IMR-90 (cell line): ENCODE measurements at places on chromosomes 2 and 18. TPM values are rescaled to one million over a fixed set of nuclear protein-coding genes. Genes with fewer than 3 reads are reported as not detected.

GRCh38 chr2:215505044-215505786, 69.3 kb upstream of the FN1 start:
- H3K27ac ChIP-seq, result no peak overlapping the region; the same call in 1 of the 2 replicates
- H3K4me3 ChIP-seq, result no peak overlapping the region
- H3K27me3 ChIP-seq, result no peaks in the 10 kb centered on the region
- no peaks in the 10 kb centered on the region for H3K36me3 ChIP-seq

DNA sequence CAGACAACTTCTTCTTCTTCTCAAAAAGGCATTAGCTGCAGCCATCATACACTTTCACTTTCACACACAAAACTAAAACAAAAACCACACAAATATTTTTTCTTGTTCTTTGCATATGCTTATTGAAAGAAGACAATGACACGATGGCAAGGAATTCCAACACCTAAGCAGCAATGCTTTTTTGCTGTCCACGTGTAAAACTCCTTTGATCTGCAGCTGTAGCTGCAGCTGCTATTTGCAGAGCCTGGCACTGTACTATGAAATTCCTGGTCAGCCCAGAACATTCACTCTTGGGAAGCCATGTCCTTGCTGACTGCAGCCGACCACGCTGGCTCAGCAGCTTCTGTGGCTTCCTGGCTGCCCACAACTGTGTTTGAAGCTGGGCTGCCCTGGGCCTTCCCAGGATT, 316.2 kb downstream of the CDH2 start:
- no peaks in the 10 kb centered on the region for H3K36me3 ChIP-seq
- no peaks in the 10 kb centered on the region for H3K4me1 ChIP-seq
- H3K27me3 ChIP-seq, result no peaks in the 10 kb centered on the region
- DNase-seq, result peak; percentile 2
- H3K4me3 ChIP-seq, result no peak overlapping the region

- no peaks in the 10 kb centered on the region for H3K4me1 ChIP-seq
- H3K36me3 ChIP-seq, result no peaks in the 10 kb centered on the region
- H3K4me3 ChIP-seq, result no peak overlapping the region
These were observed 237.4 kb upstream of the SMAD2 start for GRCh38 chr18:48167897-48168253.

DNA sequence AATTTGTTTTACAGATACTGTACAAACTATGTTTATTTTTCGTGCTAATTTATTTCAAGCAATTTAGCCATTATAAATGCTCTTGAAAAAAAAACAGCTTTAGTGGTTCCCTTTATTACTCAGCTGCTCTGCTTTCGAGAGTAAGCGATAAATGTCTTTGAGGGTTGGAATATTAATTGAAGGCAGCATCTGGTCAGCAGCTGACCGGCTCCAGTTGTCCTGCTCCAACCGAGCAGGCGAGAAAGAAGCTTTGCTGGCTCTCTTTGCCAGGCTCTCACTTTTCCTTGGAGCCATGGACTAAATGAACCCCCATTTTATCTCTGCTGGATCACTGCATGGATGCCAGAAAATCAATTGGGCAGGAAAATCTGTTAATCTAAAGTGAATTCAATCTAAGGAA, 147.4 kb downstream of the LNPK start:
- H3K27me3 ChIP-seq, result no peaks in the 10 kb centered on the region
- H3K27ac ChIP-seq, result no peak overlapping the region
- no peak for DNase-seq
- H3K4me1 ChIP-seq, result no peaks in the 10 kb centered on the region
- no peak overlapping the region for H3K4me3 ChIP-seq

- no peaks in the 10 kb centered on the region for H3K36me3 ChIP-seq
- peaks cover 4% of the 10 kb centered on the region; the same call in 1 of the 2 replicates for H3K27me3 ChIP-seq
- no peak for DNase-seq
- no peak overlapping the region for H3K4me3 ChIP-seq
These were observed 124.3 kb downstream of the ICOS start for GRCh38 chr2:204060841-204061240.

DNA sequence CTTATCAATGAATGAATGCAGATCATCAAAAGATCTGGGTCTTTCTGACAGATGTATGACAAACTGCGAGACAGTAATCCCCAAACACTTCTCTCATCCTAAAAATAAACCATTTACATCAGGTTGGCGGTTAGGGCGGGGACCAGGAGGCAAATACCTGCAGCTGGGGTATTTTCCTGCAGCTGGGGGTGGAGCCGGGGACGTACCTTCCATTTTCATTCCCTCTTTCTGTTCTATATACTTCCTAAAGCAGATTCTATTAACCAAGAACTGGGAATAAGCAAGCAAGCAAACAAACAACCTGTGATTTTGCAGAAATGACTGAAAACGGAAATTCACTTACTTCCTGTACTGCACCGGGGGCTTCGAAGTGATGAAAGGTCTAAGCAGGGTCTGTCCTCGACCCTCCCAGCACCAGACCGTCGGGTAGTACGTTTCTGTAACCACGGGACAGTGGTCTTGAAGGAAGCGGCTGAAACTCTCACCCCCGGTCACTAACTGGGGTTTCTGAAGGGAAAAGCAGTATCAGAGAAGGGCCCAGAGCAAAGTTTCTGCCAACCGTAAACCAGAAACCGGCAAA, 1.2 kb downstream of the ABHD3 start:
- no peaks in the 10 kb centered on the region for H3K27me3 ChIP-seq
- peak overlapping the region; percentile 59; the same call in 1 of the 2 replicates for H3K27ac ChIP-seq
- H3K36me3 ChIP-seq, result no peaks in the 10 kb centered on the region
- DNase-seq, result peak; percentile 51

- no peak overlapping the region for H3K4me3 ChIP-seq
- H3K36me3 ChIP-seq, result no peaks in the 10 kb centered on the region
- no peak overlapping the region for H3K27ac ChIP-seq
- DNase-seq, result peak; percentile 32
- H3K4me1 ChIP-seq, result peaks cover 12% of the 10 kb centered on the region
These were observed 3.8 kb upstream of the SLC8A1 start for GRCh38 chr2:40455661-40456060.

DNA sequence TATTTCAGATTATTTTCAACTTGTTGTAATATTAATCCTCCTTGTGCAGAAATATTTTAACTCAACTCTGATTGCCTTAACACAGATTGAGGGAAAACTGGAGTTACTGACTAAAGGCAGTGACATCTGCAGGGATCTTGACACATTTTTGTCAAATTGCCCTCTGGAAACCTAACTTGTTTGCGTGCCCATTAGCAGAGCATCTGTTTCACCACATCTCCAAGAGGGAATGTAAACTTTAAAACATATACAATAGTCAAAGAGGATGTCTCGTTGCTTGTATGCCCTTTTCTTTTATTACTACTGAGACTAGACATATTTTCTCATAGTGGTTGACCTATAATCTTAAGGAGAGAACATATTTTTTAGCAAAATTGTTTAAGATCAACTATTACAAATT, 14.2 kb downstream of the INPP1 start:
- H3K4me1 ChIP-seq, result peaks cover 14% of the 10 kb centered on the region
- H3K36me3 ChIP-seq, result no peaks in the 10 kb centered on the region
- no peak overlapping the region for H3K27ac ChIP-seq
- H3K4me3 ChIP-seq, result no peak overlapping the region

- H3K4me3 ChIP-seq, result no peak overlapping the region
- no peak for DNase-seq
- no peaks in the 10 kb centered on the region for H3K27me3 ChIP-seq
These were observed 93.7 kb upstream of the MCFD2 start for GRCh38 chr2:47009253-47009767.

DNA sequence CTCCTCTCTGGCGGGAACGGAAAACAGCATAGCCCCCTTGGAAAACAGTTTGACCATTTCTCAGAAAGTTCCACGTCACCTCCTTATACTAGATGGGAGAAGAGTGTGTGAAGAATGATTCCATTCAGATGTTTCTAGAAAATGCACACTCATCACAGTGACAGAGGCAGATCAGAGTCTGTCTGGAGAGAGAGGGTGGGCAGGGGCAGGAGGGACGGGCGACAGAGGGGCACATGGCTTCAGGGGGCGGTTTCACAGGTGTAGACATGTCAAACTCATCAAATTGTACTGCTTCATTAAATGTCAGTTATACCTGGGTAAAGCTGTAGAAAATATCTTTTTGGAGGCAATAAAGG, 88.8 kb upstream of the TAF1B start:
- H3K4me1 ChIP-seq, result peaks cover 16% of the 10 kb centered on the region
- no peak for DNase-seq
- no peak overlapping the region for H3K4me3 ChIP-seq

DNA sequence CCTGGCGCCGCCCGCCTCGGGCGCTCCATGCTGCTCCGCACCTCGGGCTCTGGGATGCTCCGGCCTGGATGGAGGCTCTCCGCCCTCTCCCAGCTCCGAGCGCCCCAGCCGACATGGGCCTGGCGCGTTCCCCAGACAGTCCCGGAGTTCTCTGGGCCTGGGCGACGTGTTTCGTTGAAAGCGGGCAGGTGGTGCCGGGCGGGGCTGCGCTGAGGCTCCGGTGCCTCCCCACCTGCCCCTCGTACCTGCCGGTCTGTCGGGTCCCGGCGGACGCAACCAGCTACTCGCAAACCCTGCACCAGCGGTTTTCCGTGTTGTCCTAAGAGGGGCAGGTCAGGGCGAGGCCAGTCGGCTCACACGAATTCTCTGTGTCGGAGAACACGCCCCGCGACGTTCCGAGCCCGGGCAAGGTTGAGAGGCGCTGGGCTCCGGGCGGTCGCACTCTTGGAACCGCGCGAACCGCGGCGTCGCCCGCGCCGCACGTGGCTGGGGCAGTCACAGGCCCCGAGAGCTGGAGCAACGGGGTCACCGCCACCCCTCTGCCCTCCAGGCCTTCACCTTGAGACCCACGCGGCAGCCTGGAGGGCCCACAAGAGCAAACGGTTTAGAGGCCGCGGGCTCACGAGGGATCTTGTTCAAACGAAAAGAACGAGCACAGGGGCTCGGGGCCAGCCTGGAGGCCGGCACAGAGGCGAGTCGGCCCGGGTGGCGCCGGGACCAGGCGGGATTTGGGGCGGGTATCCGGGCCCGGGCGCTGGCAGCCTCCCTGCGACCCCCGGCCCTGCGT, 4.2 kb upstream of the SIX2 start:
- peaks cover 92% of the 10 kb centered on the region for H3K27me3 ChIP-seq
- DNase-seq, result no peak
- no peak overlapping the region for H3K4me3 ChIP-seq
- no peak overlapping the region for H3K27ac ChIP-seq
- H3K4me1 ChIP-seq, result peaks cover 6% of the 10 kb centered on the region; the same call in 1 of the 2 replicates

DNA sequence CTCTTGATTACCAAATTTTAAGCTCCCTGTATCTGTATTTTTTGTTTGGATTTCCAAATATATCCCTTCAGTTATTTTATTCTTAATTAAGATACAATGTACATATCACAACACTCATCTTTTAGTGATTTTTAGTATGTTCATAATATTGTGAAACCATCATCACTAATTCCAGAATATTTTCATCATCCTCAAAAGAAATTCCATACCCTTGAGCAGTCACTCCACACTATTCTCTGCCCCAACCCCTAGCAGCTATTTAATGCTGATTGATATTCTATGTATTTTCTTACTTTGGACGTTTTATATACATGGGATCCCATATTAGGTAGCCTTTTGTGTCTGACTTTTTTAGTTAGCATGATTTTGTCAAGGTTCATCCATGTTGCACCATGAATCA, 127.4 kb upstream of the SLC8A1 start:
- DNase-seq, result peak; percentile 39
- H3K36me3 ChIP-seq, result no peaks in the 10 kb centered on the region
- H3K27me3 ChIP-seq, result no peaks in the 10 kb centered on the region
- H3K4me1 ChIP-seq, result no peaks in the 10 kb centered on the region
- no peak overlapping the region for H3K27ac ChIP-seq

- DNase-seq, result no peak
- H3K4me1 ChIP-seq, result peaks cover 5% of the 10 kb centered on the region; the same call in 1 of the 2 replicates
- H3K36me3 ChIP-seq, result no peaks in the 10 kb centered on the region
These were observed 335.1 kb downstream of the METTL4 start for GRCh38 chr18:2236232-2236631.

- no peaks in the 10 kb centered on the region for H3K36me3 ChIP-seq
- H3K27me3 ChIP-seq, result peaks cover 18% of the 10 kb centered on the region
- H3K4me3 ChIP-seq, result no peak overlapping the region
- DNase-seq, result no peak
- no peaks in the 10 kb centered on the region for H3K4me1 ChIP-seq
- no peak overlapping the region for H3K27ac ChIP-seq
These were observed 4.3 kb upstream of the SNTG2 start for GRCh38 chr2:946073-946948.

DNA sequence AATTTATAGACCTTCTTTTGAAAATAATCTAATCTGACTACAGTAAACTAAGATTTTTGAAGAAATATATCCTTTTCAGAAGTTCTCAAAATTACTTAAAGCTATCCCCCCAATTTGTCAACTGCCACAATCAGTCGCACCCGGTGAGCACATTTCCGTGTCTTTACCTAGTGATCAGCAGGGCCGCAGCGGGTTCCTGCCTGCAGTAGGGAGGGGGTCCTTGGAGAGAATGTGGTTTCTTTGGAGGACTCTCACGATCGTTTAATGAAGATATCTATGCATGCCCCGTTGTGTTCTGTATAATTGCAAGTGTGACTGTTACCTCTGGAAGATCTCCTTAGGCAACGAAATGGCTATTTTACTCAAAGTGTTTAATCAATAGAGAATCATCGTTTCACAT, 251.9 kb upstream of the RAB12 start:
- no peaks in the 10 kb centered on the region for H3K4me1 ChIP-seq
- H3K27ac ChIP-seq, result no peak overlapping the region
- H3K4me3 ChIP-seq, result no peak overlapping the region
- no peaks in the 10 kb centered on the region for H3K36me3 ChIP-seq
- no peaks in the 10 kb centered on the region for H3K27me3 ChIP-seq

- no peak for DNase-seq
- no peak overlapping the region for H3K4me3 ChIP-seq
- no peaks in the 10 kb centered on the region for H3K4me1 ChIP-seq
These were observed 98.3 kb downstream of the FMNL2 start for GRCh38 chr2:152433289-152433688.

DNA sequence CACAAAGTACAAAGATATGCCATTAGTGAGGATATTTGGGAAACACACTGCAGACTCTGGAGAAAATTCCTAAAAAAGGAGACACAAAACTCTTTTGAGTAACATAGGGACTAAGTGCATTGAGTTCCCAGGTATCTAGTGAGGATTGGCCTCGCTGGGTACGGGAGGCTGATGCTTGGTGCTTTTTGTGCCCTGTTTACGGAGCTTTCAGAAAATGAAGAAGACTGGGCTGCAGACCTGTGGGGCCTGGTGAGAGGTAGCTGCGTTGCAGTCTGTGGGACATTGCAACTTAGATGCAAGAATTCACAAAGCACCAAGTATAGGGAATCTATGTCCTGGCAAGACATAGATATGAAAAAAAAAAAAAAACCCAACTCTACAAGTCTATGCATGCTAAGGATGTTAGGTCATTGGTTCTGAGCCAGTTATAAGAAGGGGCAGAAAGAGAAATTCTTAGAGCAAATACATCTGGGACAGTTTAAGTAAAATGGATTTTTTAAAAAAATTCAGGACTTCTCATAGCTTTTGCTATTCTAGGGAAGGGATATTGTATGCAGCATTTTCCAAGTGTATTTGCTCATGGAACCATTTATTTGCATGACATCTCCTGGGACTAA, 156.0 kb downstream of the SLC4A3 start:
- no peak overlapping the region for H3K4me3 ChIP-seq
- DNase-seq, result peak; percentile 11
- H3K27ac ChIP-seq, result no peak overlapping the region

- no peak overlapping the region for H3K27ac ChIP-seq
- H3K4me3 ChIP-seq, result no peak overlapping the region
- peaks cover 18% of the 10 kb centered on the region for H3K27me3 ChIP-seq
- no peaks in the 10 kb centered on the region for H3K36me3 ChIP-seq
- DNase-seq, result no peak
These were observed 121.7 kb downstream of the INO80D start for GRCh38 chr2:205964111-205964761.

Gene ARHGAP28
- total RNA-seq, result 2.8 and 3.8 TPM in 2 replicates

Gene C2orf80
- not detected in 2 replicates for total RNA-seq

Gene PRSS56
- total RNA-seq, result not detected in 2 replicates

Gene RNF181
- 326 and 498 TPM in 2 replicates for total RNA-seq

Gene POTEJ
- total RNA-seq, result not detected in 2 replicates

Gene DNAJC5G
- not detected in 2 replicates for total RNA-seq

Gene BMP10
- not detected in 2 replicates for total RNA-seq
